ENCODE measurements at places on chromosomes 2 and 18. TPM values are rescaled to one million over a fixed set of nuclear protein-coding genes. Genes with fewer than 3 reads are reported as not detected.

The CENPA gene
- total RNA-seq, result 27.7 TPM

The UGT1A9 gene
- total RNA-seq, result not detected

The KCNK3 gene
- total RNA-seq, result not detected

The TLX2 gene
- 1.2 TPM for total RNA-seq

All from T-helper 1 cell treated with Interleukin-12 subunit alpha and Interleukin-12 subunit beta and Interleukin-4 antibody, amounts not matched to agents 30 ng/mL and 1 ng/mL, for 36 hours (primary cell).